ENCODE measurements at places on chromosomes 12 and 14. TPM values are rescaled to one million over a fixed set of nuclear protein-coding genes. Genes with fewer than 3 reads are reported as not detected.

Gene AMN
- total RNA-seq, result 0.20 TPM

Gene ACRBP
- 3.9 TPM for total RNA-seq

Gene CLEC1A
- total RNA-seq, result 14.9 TPM

Gene DHRS2
- total RNA-seq, result 0.88 TPM

Gene FAR2
- total RNA-seq, result 11.4 TPM

Gene COX8C
- not detected for total RNA-seq

Gene MYF5
- total RNA-seq, result not detected

Gene C1R
- total RNA-seq, result 41.8 TPM

Gene PAX9
- 0.79 TPM for total RNA-seq

Gene KLHL33
- 2.1 TPM for total RNA-seq

Gene PPM1H
- total RNA-seq, result 35.8 TPM

Gene IGF1
- total RNA-seq, result 20.4 TPM

Gene FAIM2
- 72.6 TPM for total RNA-seq

Gene TMCC3
- total RNA-seq, result 31.3 TPM

Gene DAO
- total RNA-seq, result not detected

Gene ALX1
- not detected for total RNA-seq

Gene PDZRN4
- 10.9 TPM for total RNA-seq

Gene ABCD2
- total RNA-seq, result 4.0 TPM

Gene FKBP11
- 13.9 TPM for total RNA-seq

Gene SLCO1B1
- total RNA-seq, result not detected

Gene PMCH
- total RNA-seq, result not detected

Gene GZMB
- 0.17 TPM for total RNA-seq

Gene LTB4R2
- 1.4 TPM for total RNA-seq

Gene OR6C2
- total RNA-seq, result not detected

Gene POTEM
- not detected for total RNA-seq

Gene TSPAN8
- total RNA-seq, result 16.1 TPM

Gene ASCL1
- total RNA-seq, result 10.1 TPM

Gene LAG3
- not detected for total RNA-seq

Gene SMCO2
- total RNA-seq, result 0.99 TPM

Gene TMTC2
- total RNA-seq, result 37.1 TPM

Gene GAS2L3
- total RNA-seq, result 37.7 TPM

Gene SLC4A8
- total RNA-seq, result 30.0 TPM

Gene FGF23
- not detected for total RNA-seq

Gene SYCP3
- total RNA-seq, result 0.20 TPM

Data from spinal cord (tissue), 10 donors.